ENCODE measurements at places on chromosomes 11 and 22.

DNA sequence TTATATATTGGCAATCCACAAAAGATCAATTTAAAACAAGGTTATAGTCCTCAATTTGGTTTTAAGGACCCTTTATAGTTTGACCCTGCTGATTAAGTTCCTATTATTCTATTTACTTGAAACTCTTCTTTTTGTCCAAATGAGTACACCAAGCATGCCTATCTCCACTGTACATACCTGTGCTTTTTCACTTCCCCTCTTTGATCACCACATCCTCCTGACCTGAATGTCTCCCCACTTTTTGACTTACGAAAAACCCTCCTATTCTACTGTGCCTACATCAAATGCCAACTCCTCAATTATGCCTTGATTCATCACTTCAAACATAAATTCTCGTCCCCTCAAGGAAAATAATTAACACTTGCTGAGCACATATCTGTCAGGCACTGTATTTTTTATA, 113.5 kb downstream of the SOX6 start:
- no peak for DNase-seq

GRCh38 chr11:55967914-55968313, 1.8 kb downstream of the OR10AG1 start:
- DNase-seq = no peak

- DNase-seq = no peak
These were observed 43.6 kb upstream of the LINC01488 start for GRCh38 chr11:69437876-69438205.

DNA sequence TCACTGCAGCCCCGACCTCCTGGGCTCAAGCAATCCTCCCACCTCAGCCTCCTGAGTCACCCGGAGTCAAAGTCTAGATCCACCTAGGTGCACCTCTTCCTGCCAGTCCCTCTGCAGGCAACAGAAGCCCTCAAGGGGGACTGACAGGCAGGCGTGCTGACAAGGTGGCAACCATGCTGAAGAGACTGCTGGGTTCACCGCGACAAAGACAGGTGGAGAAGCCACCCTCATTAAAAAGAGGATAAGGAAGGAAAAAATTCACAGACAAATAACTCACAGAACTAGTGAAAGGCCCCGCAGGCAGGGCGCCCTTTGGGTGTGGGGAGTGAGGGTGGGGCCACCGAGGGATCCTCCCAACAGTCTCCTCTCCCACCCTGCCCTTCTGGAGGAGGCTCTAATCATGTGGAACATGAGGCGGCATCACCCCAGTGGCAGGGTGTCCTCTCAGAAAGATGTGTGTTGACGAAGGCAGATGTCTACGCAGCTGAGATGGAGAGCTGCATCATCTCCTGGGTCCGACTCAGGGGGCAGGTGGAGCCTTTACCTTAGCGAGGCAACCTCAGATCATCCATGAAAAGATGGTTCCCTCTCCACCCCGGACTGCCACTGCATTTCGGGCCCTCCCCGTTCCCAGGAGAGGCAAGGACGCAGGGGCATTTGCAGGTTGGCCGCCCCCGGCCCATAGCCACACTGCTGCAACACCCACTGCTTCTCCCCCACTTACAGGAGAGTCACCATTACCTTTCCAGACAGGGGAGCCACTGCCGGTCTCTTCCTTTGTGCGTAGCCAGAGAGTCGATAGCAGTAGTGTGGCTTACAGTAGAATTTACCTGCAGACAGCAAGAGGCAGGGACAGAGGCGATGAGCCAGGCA, 91.2 kb upstream of the BID start:
- no peak for DNase-seq

- no peak for DNase-seq
These were observed 16.3 kb upstream of the KLHL35 start for GRCh38 chr11:75449271-75449670.

Measured in stimulated activated CD4-positive, alpha-beta T cell treated with anti-CD3 and anti-CD28 coated beads, Interleukin-1b, Interleukin-23, amount 100 ng/mL, for 1 hour (primary cell).